Activated CD4-positive, alpha-beta T cell treated with anti-CD3 and anti-CD28 coated beads, Interleukin-2, amount 10 ng/mL, durations not matched to agents 7 days and 5 days (primary cell): ENCODE measurements at places on chromosomes 1 and 21.

DNA sequence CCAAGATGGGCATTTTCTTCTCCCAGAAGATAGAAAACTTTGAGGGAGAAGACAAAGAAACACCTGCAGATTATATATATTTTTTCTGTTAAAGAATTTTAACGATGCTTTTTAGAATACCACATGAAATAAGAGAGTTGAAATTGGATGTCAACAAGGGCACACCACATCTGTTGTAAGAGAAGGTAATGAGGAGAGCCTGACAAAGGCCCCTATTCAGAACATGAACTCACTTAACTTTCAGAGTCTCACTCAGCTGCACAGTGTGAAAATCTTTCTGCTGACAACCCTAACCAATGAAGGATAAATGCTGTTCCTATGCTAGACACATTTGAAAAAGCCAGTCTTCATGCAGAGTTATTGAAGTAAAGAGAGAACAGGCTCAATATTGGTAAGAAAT lies 7.3 kb downstream of the KRTAP22-2 start:
- no peak for DNase-seq
- H3K4me1 ChIP-seq, result no peaks in the 10 kb centered on the region
- peaks cover 2% of the 10 kb centered on the region for H3K27me3 ChIP-seq
- H3K4me3 ChIP-seq, result no peak overlapping the region

GRCh38 chr1:181166377-181167196 lies 78.1 kb downstream of the IER5 start:
- DNase-seq, result peak; percentile 83
- H3K27ac ChIP-seq, result peak overlapping the region; percentile 38
- peaks cover 18% of the 10 kb centered on the region for H3K27me3 ChIP-seq
- H3K36me3 ChIP-seq, result peaks cover 12% of the 10 kb centered on the region
- H3K4me3 ChIP-seq, result no peak overlapping the region

- no peaks in the 10 kb centered on the region for H3K36me3 ChIP-seq
- no peak overlapping the region for H3K4me3 ChIP-seq
- peaks cover 11% of the 10 kb centered on the region for H3K4me1 ChIP-seq
- no peak overlapping the region for H3K27ac ChIP-seq
- DNase-seq, result no peak
Measured at GRCh38 chr1:85282424-85282823, 6.0 kb upstream of the BCL10 start.

GRCh38 chr1:115641762-115642167 lies at the start of gene VANGL1:
TSS of gene VANGL1 (plus strand) at chr1:115641970. CDS start at chr1:115651414, 9,444 bp downstream.
- H3K4me3 ChIP-seq, result peak within 1 kb of the TSS; percentile 86
- H3K36me3 ChIP-seq, result peaks cover 23% of the 10 kb centered on the region
- peaks cover 19% of the 10 kb centered on the region for H3K4me1 ChIP-seq
- peak; percentile 69 for DNase-seq
- peak within 1 kb of the TSS; percentile 84 for H3K27ac ChIP-seq

DNA sequence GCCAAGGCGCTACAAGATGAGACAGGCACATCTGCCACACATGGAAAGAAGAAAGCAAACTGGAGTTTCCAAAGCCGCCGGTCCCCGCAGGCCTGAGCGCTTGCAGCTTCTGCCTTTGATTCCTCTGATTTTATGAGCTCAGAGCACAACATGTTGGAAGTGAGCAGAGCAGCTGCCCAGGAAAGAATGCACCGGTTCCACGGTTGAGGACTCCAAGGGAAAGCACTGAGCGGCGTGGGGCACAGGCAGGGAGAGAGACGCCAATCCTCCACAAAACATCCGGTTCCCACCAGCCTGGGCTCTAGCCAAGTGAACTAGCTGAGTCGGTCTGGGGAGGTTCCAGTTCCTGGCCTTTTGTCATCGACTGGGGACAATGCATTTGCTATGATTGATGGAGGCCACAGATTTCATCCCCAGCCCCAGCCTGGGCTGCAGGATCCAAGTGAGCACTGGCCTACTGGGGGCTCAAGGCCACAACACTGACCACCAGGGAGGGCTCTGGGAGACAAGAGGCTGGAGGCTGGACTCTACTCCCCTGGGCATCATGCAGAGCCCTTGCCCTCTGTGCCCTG lies 253.1 kb upstream of the IRF2BP2 start:
- no peak for DNase-seq
- H3K4me3 ChIP-seq, result no peak overlapping the region
- peak overlapping the region; percentile 5 for H3K27ac ChIP-seq
